ENCODE measurements at places on chromosomes 2 and 18.

DNA sequence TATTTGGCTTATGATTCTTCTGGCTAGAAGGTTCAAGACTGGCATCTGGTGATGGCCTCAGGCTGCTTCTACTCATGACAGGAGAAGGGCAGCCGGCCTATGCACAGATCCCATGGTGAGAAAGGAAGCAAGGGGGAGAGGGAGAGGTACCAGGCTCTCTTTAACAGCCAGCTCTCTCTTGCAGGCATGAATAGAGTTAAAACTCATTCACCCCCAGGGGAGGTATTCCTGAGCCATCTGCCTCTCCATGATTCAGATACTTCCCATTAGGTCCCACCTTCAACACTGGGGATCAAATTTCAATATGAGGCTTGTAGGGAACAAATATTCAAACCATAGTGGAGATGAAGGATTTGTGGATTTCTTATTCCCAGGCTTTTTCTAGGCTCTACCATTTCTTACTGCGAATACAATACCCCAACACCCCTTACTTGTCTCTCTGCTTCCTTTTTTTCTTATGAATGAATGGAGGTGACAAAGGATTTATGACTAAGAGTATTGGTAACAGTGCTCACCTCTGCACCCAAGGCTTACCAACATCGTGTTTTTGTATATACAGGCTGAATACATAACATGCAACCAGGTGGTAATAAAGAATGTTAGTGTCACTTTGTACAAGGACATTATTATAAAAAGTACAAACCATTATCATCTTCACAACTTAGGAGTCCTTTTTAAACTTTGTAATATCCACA lies 454.6 kb upstream of the TRIB2 start:
- H3K4me3 ChIP-seq, result no peak overlapping the region
- peaks cover 17% of the 10 kb centered on the region for H3K27me3 ChIP-seq
- no peaks in the 10 kb centered on the region for H3K36me3 ChIP-seq
- no peak for DNase-seq
- peaks cover 16% of the 10 kb centered on the region for H3K4me1 ChIP-seq

GRCh38 chr2:169997140-169997887 lies 170.1 kb downstream of the UBR3 start:
- no peak overlapping the region for H3K27ac ChIP-seq
- H3K36me3 ChIP-seq, result peaks cover 13% of the 10 kb centered on the region
- peaks cover 5% of the 10 kb centered on the region for H3K4me1 ChIP-seq

GRCh38 chr2:62586981-62587380 lies 81.0 kb upstream of the TMEM17 start:
- no peak overlapping the region for H3K4me3 ChIP-seq
- H3K27ac ChIP-seq, result no peak overlapping the region
- H3K36me3 ChIP-seq, result no peaks in the 10 kb centered on the region

DNA sequence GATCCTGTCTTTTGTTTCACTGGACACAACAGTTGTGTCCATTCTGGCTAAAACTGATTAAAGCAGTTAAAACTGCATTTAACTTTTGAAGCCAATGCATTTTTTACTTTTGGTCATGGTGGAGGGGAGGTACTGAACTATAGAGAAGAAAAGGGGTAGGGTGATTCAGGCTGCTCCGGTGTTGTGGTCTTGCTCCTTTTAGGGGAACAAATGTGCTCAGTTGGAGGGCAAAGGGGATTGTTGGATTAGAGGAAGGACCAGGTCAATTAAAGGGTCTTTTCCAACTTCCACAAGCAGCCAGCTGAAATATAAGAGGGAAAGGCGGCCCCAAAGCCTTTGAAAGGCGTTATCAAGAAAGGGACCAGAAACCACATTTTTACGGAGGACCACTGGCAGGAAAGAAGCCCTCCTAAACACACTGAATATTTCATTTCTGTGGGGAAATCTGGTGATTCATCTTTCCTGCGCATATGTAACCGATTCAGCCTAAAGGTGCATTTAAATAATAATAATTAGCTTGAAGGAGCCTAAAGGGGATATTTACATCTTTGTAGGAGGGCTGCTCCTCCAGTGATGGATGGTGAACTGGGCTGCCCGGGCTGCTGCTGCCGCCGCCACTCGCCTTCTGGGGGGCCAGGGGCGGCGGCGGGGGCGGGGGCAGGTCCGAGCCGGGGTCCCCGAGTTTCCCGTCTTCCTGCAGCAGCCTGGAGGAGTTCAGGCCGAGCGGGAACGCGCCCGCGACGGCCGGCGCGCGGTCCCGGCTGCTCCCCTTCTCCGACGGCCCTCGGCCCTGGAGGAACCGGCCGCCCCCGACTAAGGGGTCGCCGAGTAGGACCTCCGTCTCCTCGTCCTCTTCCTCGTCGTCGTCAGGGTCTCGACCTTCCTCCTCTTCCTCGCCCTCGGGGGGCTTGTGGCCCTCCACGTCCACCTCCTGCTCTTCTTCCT lies 5.2 kb downstream of the SKOR2 start:
- peaks cover 5% of the 10 kb centered on the region for H3K36me3 ChIP-seq
- peak overlapping the region; percentile 44 for H3K27ac ChIP-seq
- no peaks in the 10 kb centered on the region for H3K4me1 ChIP-seq
- no peak for DNase-seq
- H3K27me3 ChIP-seq, result peaks cover 70% of the 10 kb centered on the region

DNA sequence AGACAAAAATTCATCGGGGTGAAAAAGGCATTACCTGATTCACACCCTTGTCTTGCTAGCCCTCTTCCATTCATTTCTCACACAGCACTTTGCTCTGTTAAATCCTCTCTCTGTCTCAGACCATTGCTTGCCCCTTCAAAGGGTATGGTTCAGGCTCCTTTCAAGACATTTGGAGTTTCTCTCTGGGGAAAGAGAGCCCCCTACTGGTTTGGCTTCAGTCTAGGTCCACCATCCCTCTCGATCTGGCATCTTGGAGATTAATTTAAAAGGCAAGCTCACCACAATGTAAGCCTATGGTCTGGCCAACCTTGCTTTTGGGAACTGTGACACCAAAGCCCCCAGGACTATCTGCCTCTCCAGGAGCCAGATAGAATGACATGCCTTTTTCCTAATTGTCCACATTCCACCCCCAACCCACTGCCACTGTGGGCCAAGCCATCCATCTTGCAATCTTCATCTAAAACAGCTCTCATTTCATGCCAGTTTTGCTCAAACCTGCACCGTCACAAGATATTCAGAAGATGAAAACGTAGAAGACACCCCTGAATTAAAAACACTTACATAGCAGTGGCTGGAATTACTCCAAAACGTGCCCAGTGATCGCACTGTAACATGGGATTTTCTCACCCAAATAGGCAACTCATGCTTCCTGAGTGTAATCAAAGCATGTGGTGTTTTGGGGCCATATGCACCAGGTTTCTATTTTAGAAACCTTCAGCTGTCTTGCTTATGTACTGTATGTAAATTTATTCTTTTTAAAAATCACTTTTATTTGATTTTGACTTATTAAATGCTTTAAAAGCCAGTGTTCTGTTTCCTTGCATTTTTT lies 93.9 kb downstream of the FARSB start:
- peaks cover 3% of the 10 kb centered on the region for H3K36me3 ChIP-seq
- peak; percentile 18 for DNase-seq
- peaks cover under 1% of the 10 kb centered on the region for H3K4me1 ChIP-seq
- no peaks in the 10 kb centered on the region for H3K27me3 ChIP-seq
- H3K4me3 ChIP-seq, result no peak overlapping the region

DNA sequence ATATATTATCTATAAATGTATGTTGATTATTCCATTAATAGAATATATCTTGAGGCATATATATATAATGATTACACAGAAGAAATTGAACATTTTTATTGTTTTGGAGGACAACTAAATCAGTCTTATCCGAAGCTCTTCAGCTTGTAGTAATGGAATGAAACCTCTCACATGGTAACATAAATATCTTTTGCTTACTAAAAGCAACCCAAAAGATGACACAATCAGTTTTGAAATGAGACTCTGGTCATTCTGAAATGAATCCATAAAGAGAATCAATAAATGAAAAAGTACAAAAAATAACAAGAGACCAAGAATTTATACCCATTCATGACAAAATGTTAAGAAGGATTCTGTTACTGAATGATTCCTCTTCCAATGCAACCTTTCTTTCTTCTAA lies 110.2 kb downstream of the FIGN start:
- no peaks in the 10 kb centered on the region for H3K4me1 ChIP-seq
- DNase-seq, result no peak
- no peak overlapping the region for H3K4me3 ChIP-seq
- no peaks in the 10 kb centered on the region for H3K27me3 ChIP-seq
- no peaks in the 10 kb centered on the region for H3K36me3 ChIP-seq

DNA sequence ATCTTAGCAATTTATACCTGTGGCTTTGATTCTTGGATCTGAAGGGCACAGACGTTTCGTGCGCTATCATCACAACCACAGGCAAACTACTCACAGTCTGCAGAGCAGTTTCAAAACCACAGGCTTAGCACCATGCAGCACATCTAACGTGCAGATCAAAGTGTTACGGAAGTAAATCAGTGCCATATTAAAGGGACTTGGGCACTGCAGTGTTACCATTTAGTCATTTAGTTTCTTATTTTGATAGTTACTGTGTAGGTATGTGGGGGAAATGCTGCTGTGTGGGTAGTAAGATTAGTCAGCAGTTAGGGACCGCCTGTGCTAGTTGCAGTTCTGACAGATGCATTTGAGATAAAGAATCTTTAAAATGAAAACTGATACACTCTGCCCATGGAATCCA lies 384.0 kb downstream of the NBAS start:
- H3K27me3 ChIP-seq, result peaks cover 16% of the 10 kb centered on the region
- peak overlapping the region; percentile 52 for H3K4me3 ChIP-seq
- peaks cover 36% of the 10 kb centered on the region for H3K4me1 ChIP-seq
- peaks cover 20% of the 10 kb centered on the region for H3K36me3 ChIP-seq
- DNase-seq, result peak; percentile 85

DNA sequence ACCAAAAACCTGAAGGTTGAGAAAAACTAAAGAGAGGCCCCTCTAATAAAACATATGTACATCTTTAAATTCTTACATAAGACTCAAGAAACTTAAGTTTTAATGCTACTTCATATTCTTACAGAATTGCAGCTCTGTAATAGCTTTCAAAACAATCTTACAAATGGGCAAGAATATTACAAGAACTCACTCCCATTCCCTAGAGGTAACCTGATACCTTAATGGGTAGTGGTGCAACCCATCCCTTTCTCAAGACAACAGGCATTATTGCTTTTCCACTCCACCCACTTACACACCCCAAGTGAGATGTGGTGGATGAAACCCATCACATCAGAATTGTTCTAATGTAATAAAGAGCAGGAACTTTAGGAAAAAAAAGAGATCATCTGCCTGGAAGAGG lies 103.7 kb downstream of the RBMS1 start:
- H3K4me3 ChIP-seq, result peak overlapping the region; percentile 16
- peaks cover 70% of the 10 kb centered on the region for H3K4me1 ChIP-seq
- peaks cover 24% of the 10 kb centered on the region for H3K36me3 ChIP-seq
- H3K27me3 ChIP-seq, result no peaks in the 10 kb centered on the region
- DNase-seq, result no peak
- H3K27ac ChIP-seq, result peak overlapping the region; percentile 13

- no peak overlapping the region for H3K27ac ChIP-seq
- DNase-seq, result no peak
- H3K4me1 ChIP-seq, result no peaks in the 10 kb centered on the region
- H3K36me3 ChIP-seq, result no peaks in the 10 kb centered on the region
Measured at GRCh38 chr18:24234850-24235418, 96.1 kb downstream of the CABYR start.

DNA sequence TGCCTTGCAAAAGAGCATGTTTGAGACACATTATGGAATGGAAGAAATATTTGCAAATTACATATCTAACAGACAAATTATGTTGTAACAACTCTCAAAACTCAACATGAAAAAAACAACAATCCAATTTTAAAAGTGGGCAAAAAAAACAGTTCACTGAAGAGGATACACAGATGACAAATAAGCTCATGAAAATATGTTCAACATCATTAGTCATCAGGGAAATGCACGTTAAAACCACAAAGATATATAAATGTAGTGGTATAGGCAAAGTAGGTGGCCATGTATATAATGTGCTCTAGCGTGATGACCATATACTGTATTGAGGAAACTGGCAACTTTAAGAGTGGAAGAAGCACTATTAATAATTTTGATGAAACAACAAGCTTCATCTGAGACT lies 220.1 kb downstream of the IRS1 start:
- no peak overlapping the region for H3K4me3 ChIP-seq
- no peaks in the 10 kb centered on the region for H3K4me1 ChIP-seq

GRCh38 chr2:218964041-218964771 lies 4.7 kb downstream of the CDK5R2 start:
- H3K36me3 ChIP-seq, result peaks cover 2% of the 10 kb centered on the region
- H3K27me3 ChIP-seq, result peaks cover 53% of the 10 kb centered on the region
- no peak overlapping the region for H3K4me3 ChIP-seq
- no peak for DNase-seq

GRCh38 chr18:52824126-52824525 lies 484.1 kb downstream of the DCC start:
- no peaks in the 10 kb centered on the region for H3K27me3 ChIP-seq
- no peaks in the 10 kb centered on the region for H3K36me3 ChIP-seq
- H3K4me1 ChIP-seq, result no peaks in the 10 kb centered on the region
- DNase-seq, result no peak

DNA sequence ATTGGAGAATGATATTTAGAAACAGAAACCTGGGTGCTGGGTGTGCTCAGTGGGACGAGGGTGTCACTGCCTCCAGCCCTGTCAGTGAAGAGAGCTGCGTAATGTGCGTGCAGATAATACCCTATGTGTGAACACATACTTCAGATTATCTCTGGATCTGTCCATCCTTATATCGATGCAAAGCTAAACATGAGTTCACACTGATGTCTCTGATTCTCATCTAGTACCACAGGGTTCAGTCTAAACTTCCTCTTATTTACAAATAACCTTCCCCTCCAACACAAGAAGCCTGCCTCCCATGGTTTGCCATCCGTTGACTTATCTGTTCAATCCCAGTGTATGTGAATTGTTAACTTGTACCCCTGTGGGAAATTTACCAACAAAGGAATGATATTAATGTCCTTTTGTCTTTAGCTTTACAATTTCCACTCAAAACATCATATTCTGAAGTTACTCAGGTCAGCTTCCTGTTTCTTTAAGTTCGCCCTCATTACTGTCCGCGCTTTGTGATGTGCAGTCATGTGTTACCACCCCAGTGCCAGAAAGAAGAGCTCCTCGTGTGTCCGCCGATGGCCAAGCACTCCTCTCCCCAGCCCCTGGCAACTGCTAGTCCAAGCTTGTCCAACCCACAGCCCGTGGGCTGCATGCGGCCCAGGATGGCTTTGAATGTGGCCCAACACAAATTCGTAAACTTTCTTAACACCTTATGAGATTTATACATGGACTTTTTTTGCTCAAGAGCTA lies 108.2 kb downstream of the RTP5 start:
- no peaks in the 10 kb centered on the region for H3K4me1 ChIP-seq
- H3K36me3 ChIP-seq, result no peaks in the 10 kb centered on the region
- no peak overlapping the region for H3K27ac ChIP-seq
- no peaks in the 10 kb centered on the region for H3K27me3 ChIP-seq
- no peak for DNase-seq
- H3K4me3 ChIP-seq, result no peak overlapping the region

GRCh38 chr2:133680343-133681049 lies 112.2 kb upstream of the NCKAP5 start:
- H3K4me3 ChIP-seq, result no peak overlapping the region
- peaks cover under 1% of the 10 kb centered on the region for H3K27me3 ChIP-seq
- H3K4me1 ChIP-seq, result no peaks in the 10 kb centered on the region
- H3K36me3 ChIP-seq, result no peaks in the 10 kb centered on the region

- no peak for DNase-seq
- H3K27me3 ChIP-seq, result no peaks in the 10 kb centered on the region
- peak overlapping the region; percentile 99 for H3K27ac ChIP-seq
- peak overlapping the region; percentile 98 for H3K4me3 ChIP-seq
- peaks cover 50% of the 10 kb centered on the region for H3K4me1 ChIP-seq
Measured at GRCh38 chr2:10120877-10121574, 1.5 kb upstream of the RRM2 start.

Measured in T-helper 2 cell treated with Interferon-gamma antibody and Interleukin-4, amounts not matched to agents 5 μg/mL and 100 μg/mL, for 36 hours (primary cell).